ENCODE measurements at places on chromosomes 7 and 10.

GRCh38 chr7:140526214-140526613, 46.9 kb upstream of the MKRN1 start:
- DNase-seq = no peak

- DNase-seq = no peak
Measured at GRCh38 chr10:19532411-19532810, 283.8 kb upstream of the PLXDC2 start.

DNA sequence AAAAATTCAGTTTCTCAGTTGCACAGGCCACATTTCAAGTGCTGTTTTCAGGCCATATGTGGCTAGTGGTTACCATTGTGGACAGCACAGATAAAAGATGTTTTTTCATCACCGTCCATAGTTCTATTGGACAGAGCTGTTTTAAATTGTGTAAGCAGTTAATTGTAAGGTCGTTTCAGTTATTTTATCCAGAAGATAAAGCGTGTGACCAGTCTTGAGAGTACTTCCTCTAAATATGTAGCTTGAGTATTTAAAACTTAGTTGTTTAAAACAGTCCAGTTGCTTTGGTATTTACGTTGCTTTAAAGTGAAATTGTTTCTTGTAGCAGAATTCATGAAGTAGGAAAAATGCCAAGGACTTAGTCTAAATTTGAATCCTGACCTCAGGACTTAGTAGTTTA, 66.9 kb downstream of the ZNRF2 start:
- DNase-seq = no peak

DNA sequence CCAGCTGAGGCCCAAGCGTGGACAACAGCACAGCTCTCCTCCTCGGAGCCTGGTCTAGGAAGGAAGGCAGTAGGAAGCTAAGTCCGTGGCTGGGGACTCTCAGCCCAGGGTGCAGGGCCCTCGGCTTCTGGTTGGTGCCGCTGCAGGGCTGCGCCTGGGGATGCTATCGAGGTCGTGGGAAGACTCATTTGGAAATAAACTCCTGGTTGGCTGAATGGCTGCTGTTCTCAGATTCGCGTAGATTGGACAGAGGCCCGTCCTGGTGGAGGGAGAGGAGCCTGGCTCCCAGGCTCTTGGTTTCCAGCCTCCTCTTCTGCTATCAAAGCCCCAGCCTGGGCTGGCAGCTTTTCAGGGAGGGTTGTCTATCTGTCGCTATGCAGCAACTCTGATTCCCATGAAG, 152.6 kb upstream of the FZD8 start:
- no peak for DNase-seq

GRCh38 chr10:134247-135131, 766 bp upstream of the ZMYND11 start:
- no peak for DNase-seq

GRCh38 chr10:125093199-125093973, 67.0 kb downstream of the CTBP2 start:
- DNase-seq = no peak

GRCh38 chr10:71697938-71698709, 21.5 kb downstream of the C10orf105 start:
- DNase-seq = no peak

GRCh38 chr7:130226333-130226732, 18.7 kb downstream of the SSMEM1 start:
- DNase-seq = no peak

GRCh38 chr7:41744161-41744560, 41.3 kb upstream of the INHBA start:
- DNase-seq = no peak

DNA sequence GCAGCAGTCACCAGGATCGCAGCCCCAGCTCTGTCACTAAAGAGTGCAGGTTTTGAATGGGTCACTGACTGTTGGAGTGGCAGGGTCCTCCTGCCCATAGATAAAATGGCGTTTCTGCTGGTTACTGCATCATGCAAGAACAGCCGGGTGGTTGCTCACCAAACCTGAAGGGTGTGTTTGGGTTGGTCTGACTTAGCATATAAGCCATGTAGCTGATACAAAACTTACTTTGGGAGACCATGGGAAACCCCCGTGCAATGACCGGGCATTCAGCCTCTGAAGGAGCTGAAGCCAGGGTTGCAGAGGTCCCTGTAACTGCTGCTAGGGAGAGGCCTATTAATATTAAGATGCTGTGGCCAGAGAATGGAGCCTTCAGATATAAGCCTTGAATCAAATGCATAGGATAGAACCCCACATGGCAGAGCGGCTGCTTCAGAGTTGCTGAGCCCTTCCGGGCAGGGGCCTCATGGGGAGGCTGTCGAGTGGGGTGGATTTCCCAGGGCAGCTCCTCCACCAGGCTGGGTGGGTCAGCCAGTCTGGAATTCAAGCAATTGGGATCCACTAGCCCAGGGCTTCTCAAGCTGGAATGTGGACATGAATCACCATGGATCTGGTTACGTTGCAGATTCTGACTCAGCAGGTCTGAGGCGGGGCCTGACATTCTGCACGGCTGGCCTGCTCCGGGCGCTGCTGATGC, 70.9 kb upstream of the CTBP2 start:
- no peak for DNase-seq

DNA sequence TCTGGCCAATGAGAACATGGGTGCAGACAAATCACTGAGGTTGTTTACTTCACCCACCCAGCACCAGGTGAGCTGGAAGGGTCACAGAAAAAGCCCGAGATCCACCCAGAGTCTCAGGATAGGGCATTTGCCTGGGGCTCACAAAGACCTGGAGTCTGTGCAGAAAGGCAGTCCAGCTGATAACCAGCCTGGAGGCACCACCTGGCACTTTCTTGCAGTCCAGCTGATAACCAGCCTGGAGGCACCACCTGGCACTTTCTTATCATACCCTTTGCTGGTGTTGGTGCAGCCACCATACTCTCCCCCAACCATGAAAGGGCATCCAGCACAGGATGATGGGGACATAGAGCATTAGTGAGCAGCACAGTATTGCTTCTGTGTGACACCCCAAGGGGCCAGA, 104.1 kb downstream of the PPP1R3C start:
- no peak for DNase-seq

GRCh38 chr7:76515999-76516443, 5.7 kb downstream of the UPK3B start:
- no peak for DNase-seq

DNA sequence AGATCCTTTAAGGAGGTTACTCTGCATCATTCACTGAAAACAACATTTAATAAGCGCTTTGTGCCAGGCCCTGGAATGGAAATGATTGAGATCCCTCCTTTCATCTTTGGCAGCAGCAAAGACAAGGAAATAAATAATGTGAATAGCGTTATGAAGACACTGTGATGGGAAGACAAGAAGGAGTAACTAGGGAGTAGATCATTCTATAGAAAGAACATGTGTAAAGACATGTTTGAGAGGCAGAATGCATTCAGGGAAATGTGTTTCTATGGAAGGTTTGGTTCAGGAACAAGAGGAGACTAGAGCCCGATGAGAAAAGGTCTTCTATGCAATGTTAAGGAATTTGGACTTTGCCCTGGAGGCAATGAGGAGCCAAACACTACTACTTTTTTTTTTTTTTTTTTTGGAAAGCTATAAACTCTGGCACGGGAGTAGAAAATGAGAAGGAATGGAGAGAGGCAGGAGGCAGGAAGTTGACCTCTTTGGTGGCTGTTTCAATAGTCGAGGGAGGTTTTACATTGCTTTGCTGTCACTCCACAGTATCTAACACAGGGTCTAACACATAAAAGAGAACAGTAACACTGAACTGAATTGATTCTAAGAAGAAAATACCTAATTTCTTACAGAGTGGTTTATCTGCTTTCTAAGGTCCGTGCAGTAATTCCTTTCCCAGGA, 44.9 kb downstream of the SMURF1 start:
- no peak for DNase-seq

- no peak for DNase-seq
Measured at GRCh38 chr10:91788527-91788926, 9.7 kb upstream of the TNKS2 start.

Data from activated B cell treated with CpG ODN at 0.5 μM for 24 hours (primary cell).